Cardiac fibroblast (primary cell): ENCODE measurements at places on chromosomes 13 and 19.

DNA sequence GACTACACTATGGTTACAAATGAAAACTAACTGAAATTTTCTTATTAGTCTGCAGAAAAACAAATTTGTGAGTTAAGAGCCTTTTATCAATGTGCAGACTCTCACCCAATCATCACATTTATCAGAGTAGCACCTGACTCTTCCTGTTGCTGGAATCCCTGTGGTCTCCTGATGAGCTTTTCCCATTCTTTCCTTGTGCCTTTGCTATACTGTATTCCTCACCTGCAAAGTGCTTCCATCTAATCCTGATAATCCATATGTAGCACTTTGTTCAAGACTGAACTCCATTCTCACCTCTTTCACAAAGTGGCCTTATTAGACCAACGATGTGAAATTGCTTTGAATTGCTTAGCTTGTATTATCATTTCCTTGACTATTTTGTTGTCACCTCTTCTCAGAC is 225.3 kb downstream of the LHFPL6 start:
- DNase-seq, result no peak

- DNase-seq, result no peak
Measured at GRCh38 chr13:97300871-97301270, 78.7 kb downstream of the MBNL2 start.

GRCh38 chr19:42252365-42253244 is 2.3 kb downstream of the ERF start:
- DNase-seq, result peak; percentile 66

- DNase-seq, result peak; percentile 77
Measured at GRCh38 chr13:31794452-31794851, 55.1 kb downstream of the RXFP2 start.

- peak; percentile 75 for DNase-seq
Measured at GRCh38 chr19:43784241-43784980, 3.6 kb upstream of the KCNN4 start.

DNA sequence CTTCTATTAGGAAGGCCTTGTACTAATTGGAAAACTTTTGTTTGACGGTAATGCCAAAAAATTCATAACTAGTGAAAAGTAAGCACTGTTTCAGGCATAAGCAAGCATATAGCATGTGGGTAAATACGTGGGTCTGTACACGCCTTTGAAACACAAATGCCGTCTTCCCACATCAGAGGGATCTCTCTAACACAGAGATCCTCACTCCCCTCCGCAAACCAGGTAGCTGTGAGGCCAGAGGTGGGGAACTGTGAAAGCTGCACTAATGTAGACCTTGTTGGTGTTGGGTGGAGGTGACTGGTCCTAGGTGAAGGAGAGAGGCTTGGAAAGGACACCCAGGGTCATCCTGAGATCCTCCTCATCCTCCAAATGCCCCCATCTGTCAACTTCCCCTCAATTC is 16.0 kb upstream of the POU2F2 start:
- no peak for DNase-seq

DNA sequence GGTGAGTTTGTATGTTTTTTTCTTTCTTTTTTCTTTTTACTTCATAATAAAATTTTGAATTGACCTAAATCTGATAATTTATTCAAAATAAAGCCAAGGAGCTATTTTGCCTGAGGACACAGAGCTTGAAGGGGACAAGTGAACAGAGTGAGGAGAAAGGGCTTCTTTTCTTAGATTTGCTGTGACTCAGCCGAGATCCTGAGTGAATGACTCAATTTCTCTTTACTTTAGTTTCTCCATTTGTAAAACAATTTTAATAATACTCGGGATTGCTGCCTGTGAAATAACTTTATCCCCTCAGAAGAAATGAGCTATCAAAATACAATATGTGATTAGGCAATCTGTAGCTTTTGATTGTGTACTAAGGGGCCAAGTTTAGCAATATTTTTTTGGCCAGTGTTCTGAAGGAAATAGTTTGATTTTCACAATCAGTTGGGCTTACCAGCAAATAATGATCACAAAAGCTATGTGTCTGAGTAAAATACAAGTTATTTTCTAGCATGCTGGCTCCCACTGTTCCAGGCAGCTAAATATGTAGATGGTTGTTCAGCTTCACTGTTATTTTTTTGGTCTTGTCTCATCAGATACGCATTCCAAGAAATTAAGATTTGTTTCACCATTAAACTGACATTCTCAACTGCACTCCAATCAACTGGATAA is 437.5 kb downstream of the FGF9 start:
- DNase-seq, result no peak

GRCh38 chr13:53417601-53418000 is 389.0 kb downstream of the OLFM4 start:
- DNase-seq, result no peak

- DNase-seq, result no peak
Measured at GRCh38 chr13:50552424-50552966, 291.0 kb downstream of the DLEU7 start.
